PC-3 (cell line): ENCODE measurements at places on chromosomes 3 and 15.

- no peak for DNase-seq
These were observed 57.9 kb upstream of the SELENOK start for GRCh38 chr3:53949541-53949940.

- DNase-seq = peak; percentile 88
These were observed 285.0 kb downstream of the SQOR start for GRCh38 chr15:45919806-45920205.

- DNase-seq = no peak
These were observed 75.9 kb downstream of the TBC1D2B start for GRCh38 chr15:78001656-78002055.

DNA sequence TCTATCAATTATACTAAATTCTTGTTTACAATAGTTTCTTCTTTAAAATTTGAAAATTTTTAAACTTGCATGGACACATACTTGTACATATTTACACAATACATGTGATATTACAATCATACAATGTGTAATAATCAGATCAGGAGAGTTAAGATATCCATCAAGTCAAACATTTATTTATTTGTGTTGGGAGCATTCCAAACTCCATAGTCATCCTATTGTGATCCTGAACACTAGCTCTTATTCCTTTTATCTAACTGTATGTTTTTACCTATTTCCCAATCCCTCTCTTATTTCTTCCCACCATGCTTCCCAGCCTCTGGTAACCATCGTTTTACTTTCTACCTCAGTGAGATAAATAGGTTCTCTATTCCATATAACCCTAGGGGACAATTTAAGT is 1219.2 kb downstream of the ZPLD1 start:
- peak; percentile 32 for DNase-seq

GRCh38 chr3:14719006-14719405 is 44.1 kb downstream of the C3orf20 start:
- no peak for DNase-seq
